ENCODE measurements at places on chromosomes 7 and 10.

- no peak for DNase-seq
These were observed 365.8 kb downstream of the BBS9 start for GRCh38 chr7:33495207-33495606.

DNA sequence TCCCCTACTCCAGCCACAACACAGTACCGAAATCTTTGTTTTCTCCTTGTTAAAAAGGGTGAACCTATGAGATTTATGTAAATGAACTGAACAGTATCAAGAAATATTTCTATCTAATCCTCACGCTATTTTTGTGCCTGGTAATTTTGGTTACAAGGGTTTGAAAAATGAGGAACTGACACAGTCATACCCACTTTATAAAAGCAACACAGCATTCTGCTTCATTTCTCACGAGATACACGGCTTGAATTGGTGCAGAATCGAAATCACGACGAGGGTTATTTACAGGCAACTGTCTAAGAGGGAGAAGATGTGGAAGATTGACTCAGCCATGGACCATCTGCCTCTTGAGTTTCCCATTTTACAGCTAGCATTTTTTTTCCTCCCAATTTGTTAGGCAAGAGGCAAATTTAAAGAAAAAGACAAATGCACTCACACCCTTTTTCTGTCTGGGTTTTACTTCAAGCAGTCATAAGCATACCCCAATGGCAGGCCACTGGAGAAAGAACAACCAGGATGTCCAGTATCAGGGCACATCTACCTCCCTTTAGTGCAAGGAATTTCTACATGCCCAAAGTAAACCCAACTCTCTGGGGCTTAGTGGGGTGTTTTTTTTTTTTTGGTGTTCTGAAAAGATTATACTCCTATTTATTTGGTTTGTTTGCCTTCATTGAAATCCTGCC lies 108.1 kb downstream of the ITGB8 start:
- DNase-seq, result no peak

DNA sequence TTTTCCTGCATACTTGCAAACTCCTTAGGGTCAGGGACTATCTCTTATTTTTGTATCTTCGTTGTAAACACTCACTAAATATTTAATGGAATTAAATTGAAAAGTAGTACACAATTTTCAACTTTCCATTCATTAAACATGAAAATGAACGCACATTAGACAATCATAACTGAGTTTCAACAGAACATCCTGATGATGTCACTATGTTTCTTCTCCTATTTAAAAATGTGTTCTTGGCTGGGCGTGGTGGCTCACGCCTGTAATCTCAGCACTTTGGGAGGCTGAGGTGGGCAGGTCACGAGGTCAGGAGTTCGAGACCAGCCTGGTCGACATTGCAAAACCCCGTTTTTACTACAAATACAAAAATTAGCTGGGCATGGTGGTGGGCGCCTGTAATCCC lies 14.1 kb upstream of the PURB start:
- DNase-seq, result no peak

- no peak for DNase-seq
These were observed 204.0 kb downstream of the AHR start for GRCh38 chr7:17502213-17503060.

DNA sequence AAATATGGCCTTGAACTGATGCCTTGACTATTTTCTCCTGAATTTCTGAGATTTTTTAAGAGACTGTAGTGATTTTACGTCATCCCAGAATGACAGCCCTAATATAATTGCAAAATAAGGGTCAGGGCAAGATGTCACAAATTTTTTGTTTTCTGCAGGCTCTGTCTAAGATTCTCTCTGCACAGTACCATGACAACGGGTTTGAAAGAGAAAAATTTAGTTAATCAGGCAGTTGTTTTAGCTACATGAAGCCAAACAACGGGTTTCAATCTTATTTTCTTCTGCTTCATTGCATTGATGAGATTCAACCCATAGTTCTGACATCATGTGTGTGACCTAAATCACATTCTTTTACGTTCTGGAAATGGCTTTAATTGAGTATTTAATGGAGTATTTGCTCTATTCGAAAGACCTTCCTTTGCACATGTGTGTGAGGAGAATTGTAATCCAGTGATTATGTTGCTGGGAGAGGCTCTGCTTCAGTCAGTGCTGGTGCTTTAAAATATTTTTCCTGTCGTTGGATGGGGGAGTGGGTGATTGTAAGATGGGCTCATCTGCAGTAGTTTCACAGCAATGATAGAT lies 118.0 kb upstream of the RHOBTB1 start:
- DNase-seq, result no peak

GRCh38 chr10:77080361-77081027 lies 557.1 kb downstream of the KCNMA1 start:
- no peak for DNase-seq

- DNase-seq, result no peak
These were observed 123.8 kb downstream of the ADARB2 start for GRCh38 chr10:1613511-1613910.

GRCh38 chr10:62307635-62308034 lies 39.0 kb upstream of the RTKN2 start:
- DNase-seq, result no peak

DNA sequence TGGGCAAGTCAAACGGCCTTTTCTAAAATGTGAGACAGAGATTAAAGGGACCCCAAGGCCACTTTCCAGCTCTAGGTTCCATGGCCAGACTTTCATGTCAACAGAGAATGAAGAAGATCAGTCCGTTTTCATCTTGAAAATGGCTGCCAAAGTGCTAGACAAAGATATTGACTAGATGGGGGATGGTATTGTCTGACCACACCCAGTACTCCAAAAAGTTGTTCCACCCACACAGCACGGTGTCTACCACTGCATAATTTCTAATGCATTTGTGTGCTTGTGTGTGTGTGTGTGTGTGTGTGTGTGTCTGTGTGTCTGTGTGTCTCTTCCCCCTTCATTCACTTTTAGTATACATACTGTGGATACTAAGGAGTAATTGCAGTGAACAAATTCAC lies 1.3 kb downstream of the COL1A2 start:
- no peak for DNase-seq

All from anterior cingulate cortex (tissue), 58 donors.